ENCODE measurements at places on chromosomes 7 and 10.

DNA sequence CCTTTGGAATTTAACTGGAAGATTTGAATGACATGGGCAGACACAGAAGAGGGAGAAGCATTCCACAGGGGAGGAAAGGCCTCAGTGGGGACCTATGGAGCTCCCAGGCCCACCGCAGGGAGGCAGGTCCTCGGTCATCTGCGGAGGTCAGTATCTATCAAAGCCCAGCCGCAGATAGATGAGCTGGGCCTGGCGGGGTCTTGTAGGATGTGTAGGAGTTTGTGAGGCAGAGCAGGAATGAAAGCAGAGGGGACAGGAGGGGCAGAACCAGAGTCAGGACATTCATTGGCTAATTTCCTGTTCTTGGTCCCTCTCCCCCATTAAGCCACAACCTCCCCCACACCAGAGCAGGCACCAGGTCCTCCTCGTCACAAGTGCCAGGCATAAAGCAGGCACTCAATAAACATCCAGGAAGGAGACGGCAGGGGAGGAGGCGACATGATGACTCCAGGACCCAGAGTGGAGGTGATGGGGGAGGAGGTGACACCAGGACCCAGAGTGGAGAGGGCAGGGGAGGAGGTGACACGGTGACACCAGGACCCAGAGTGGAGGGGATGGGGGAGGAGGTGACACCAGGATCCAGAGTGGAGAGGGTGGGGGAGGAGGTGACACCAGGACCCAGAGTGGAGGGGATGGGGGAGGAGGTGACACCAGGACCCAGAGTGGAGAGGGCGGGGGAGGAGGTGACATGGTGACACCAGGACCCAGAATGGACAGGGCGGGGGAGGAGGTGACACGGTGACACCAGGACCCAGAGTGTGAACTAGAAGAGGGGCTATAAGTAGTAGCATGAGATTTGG is 83.7 kb upstream of the PDGFA start:
- no peak for DNase-seq

DNA sequence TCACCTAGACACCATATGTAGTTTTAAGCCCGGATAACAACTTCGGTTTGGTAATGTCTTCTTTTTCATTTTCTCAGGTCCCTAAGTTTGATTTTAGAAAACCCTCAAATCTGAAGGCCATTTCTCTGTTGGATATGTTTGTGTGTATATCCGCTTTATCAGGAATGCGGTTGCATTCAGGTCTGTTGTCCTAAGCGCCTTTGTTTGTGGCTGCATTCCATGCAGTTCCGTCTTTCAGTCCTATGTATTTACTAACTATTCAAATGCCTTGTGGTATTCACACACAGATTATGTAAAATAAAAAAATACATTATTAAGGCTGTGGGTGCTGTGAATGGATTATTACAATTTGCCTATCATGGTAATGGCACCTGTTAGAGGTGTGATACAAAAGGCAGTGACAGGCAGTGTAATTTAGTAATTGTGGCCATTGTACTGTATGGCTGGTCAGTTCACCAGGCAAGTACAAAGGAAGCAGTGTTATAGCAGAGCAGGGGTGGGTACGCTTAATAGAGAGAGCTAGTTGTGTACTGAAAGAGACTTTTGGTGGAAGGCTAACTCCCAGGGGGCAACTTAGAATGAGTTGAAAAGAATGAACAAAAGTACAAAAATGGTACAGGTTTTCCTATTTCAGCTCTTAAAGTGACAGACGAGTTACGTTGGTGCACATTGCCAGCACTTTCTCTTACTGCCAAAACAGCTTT is 136.4 kb downstream of the VTI1A start:
- no peak for DNase-seq

- no peak for DNase-seq
Measured at GRCh38 chr10:7304110-7304509, 106.7 kb downstream of the SFMBT2 start.

DNA sequence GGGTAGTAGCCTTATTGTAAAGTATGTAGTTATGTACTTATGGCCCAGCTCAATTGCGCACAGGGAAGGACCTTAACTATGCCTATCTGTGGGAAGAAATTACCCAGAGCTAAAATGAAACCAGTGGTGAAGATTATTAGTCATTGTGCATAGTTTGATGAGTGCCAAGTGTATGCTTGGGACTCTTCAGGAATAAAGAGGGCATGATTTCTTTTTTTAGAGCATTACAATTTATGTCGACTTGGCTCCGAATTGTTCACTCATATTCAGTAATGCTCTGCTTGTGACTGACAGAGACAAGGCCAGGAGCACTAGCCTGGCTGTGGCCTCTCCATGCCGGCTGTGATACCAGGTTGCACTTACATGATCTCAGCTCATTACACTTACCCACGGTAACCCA is 269.5 kb downstream of the TRIL start:
- DNase-seq = peak; percentile 60

DNA sequence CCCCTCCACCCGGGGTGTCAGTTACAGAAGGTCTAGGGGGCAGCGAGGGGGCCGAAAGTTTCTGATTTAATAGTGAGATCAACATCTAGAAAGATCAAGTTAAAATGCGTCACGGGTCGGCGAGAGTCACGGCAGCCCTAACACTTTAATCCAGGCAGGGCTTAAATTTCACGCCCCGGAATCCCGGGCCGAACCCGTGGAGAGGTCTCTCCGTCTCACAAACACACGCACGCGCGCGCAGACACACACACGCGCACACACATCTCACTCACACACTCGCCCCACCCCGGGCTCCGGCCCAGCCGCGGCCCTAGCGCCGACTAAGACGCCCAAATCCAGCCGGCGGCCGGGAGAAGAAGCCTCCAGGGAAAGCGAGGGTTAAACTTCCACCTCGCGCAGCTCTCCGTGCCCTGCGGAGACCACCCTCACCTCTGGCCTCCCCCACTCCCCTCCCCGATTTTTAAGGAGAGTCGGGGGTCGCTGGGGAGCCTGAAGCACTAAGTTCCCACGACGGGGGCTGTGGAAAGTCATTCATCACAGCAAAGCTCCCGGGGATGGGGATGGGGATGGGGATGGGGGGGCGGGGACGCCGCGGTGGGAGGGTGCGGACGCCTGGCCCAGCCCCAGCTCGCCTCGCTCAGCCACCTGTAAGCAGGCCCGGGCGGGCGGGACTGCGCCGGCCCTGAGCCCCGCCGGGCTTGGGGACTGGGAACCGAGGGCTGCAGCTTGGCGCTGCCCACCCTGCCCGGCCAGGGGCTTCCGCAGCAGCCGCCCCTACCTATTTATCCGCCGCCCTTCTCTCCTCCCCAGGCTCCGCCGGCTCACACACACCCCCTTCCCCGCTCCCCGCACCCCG is 1.6 kb downstream of the PDGFA start:
- no peak for DNase-seq

GRCh38 chr10:128461991-128462390 is 335.8 kb upstream of the MKI67 start:
- DNase-seq = no peak

DNA sequence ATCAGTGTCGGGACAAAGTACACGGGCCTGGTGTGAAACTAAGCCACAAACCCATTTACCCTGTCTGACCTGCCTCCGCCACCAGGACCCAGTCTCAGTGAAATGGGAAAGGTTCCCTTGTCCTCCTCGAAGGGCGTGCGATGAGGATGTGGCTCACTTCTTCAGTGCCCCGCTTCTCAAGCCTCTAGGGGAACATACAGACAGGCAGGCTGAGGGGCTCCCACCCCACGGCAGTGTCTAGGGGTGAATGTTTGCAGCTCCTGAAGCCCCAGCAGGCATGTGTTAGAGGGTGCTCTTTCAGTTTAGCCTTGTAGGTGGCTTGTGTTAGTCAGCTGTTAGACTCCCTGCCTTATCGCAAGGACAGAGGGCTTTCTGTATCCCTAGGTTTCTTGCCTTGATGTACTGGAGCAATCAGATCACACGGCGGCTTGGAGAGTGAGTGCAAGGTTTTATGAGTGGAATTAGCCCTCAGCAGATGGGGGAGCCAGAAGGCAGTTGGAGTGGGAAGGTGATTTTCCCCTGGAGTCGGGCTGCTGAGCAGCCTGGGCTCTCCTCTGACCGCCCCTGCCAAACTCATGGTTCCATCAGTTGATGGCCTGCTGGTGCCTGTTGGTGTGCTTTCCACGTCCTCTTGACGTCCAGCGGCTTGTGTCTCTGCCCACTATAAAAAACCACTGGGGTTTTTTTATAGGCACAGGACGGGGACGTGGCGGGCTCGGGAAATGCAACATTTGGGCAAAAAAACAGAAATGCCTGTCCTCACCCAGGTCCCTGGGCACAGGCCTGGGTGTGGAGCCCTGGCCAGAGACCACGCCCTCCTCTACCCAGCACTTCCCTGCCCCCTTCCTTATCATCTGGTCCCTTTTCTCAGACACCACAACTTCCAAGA is 759 bp downstream of the NUDT1 start:
- DNase-seq = no peak

DNA sequence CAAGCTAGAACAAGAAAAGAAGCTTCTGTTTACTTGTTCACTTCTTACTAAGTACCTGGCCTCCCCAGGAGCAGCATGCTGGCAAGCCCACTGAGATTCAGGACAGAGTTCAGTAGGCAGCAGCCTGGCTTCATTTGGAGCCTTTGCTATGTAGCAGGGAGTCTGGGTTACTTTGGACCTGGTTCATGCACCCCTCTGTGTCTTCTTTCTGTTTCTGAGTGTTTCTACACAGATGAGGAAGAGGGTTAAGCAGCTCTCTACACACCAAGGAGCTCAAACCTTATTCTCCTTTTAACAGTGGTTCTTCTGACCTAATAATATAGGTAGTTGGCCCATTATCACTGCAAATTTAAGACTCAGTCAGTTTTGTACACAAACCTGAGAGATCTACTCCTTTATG is 152.9 kb downstream of the ARID5B start:
- DNase-seq = no peak

- DNase-seq = no peak
Measured at GRCh38 chr10:46544989-46545791, 11.3 kb downstream of the GPRIN2 start.

DNA sequence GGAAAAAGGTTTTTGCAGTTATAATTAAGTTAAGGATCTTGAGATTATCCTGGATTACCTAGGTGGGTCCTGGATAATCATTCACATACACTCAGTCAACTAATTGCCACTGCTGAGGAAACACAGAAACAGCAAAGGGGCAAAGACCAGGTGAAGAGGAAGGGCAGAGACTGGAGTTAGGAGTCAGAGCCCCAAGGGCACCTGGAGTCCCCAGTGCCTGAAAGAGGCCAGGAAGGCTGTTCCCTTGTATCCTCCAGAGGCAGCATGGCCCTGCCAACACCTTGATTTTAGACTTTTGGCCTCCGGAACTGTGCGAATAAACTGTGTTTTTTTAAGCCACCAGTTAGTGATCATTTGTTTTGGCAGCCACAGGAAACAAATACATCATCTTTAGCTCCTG is 24.6 kb downstream of the PRR15 start:
- no peak for DNase-seq

- DNase-seq = no peak
Measured at GRCh38 chr10:82564353-82565196, 689.6 kb downstream of the NRG3 start.

DNA sequence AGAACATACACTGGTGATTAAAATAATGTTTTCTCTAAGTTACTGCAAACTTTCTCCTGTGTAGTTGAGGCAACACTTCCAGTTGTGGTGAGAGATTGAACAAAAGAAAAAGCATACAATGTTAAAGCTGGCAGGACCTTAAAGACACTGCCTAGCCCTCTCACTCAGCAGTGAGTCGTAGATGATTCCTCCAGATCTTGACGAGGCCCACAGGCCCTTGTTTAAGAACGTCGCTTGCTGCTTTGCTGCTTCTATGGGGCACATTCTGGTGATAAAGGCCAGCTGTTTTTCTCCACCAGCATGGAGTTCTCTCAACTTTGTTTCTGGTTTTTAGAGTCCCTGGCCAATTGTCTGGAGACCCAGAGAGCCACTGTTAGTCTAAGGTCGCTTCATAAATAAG is 2.8 kb upstream of the DENND11 start:
- DNase-seq = no peak

DNA sequence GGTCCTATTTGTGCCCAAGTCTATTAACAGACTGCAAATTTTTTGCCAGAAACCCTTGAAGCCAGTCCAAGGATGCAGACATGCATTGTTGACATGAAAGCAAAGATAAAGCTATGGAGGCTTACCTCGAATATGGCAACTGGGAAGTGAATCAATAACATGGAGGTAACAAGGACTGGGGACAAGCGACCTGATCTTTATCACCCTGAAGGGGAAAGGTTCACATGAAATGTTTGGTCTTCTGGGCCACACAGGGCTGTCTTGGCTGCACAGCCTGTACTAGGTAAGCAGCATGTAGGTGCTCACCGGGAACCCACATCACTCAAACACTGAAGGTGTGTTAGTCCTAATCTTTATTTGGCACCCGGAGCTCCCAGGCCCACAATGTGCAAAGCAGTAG is 17.9 kb downstream of the ERCC6 start:
- DNase-seq = no peak

- DNase-seq = no peak
Measured at GRCh38 chr7:100687751-100688300, 6.2 kb downstream of the GIGYF1 start.

- no peak for DNase-seq
Measured at GRCh38 chr10:38147686-38148085, 53.5 kb downstream of the ZNF37A start.

- DNase-seq = no peak
Measured at GRCh38 chr7:131649003-131649541, 92.6 kb upstream of the PODXL start.

DNA sequence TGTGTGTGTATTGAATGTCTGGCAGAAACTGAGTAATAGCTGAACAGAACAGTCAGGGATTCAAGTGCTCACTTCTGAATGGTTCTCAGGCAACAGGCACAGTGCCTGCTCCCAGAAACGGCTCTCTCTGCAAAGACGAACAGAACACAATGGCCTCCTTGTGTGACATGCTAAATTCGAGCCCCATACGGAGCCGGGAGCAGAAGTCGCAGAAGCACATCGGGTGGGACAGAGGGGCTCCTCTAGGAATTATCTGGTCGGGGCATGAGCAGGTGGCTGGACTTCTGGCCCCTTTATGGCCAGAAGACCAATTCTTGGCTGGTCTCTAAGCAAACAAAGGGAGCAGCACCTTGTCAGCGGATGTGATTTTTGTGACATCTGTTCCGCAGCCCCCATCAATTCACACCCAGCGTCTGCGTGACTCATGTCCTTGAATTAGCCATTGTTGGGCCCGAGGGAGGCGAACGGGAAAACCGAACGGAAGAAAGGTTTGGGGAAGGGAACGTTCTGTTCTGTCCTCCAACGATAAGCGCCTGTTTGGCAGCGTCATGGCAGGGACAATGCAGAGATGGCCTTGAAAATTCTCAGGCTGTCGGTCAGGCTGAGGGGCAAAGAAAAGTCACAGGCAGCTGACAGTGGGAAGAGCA is 47.3 kb upstream of the NPTX2 start:
- peak; percentile 29 for DNase-seq

DNA sequence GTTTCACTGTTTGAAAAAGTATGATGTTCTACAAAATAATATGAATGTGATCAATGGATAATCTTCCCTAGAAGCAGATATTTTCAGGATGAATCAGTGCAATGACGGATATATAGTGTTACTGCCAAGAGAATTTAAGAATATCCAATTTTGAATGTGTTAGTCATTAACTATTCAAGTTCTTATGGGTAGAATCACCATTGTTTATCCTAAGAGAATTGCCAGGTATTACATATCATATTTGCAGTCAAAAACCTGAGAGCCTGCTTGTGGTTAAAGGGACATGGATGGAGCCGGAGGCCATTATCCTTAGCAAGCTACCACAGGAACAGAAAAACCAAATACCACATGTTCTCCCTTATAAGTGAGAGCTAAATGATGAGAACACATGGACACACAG is 26.9 kb downstream of the AHR start:
- no peak for DNase-seq
